Cardiac muscle cell (in vitro differentiated cells and primary cell): ENCODE measurements at places on chromosomes 4 and X. TPM values are rescaled to one million over a fixed set of nuclear protein-coding genes. Genes with fewer than 3 reads are reported as not detected.

- DNase-seq: peak; percentile 39
These were observed 12.7 kb upstream of the GTPBP6 start for GRCh38 chrX:331151-331824.

DNA sequence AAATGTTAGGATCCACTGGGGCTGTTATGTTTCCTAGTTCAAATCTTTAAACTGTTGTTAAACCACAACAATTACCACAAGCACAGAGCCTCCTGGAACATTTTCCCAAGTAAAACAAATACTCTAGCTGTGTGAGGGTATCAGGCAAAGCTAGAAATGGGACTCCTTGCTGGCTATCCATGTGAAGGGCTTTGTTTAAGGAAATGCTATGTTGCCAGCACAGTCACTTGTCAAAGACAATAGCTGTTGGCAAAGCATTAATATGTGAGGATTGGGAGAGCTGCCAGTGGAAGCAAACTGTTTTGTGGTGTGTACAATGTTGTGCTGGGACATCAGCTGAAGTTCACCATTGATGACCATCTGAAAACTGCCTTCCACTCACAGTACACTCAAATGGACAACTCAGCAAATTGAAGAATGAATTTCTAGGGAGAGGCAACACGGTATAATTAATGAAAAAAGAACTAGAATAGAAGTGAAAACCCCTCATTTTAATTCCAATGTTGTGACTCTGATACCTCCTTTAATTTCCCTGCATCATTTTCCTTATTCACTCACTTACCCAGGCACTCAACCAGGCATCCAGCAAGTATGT is 100.8 kb downstream of the ANXA3 start:
- DNase-seq: no peak

- DNase-seq: no peak
These were observed 8.8 kb downstream of the LARP7 start for GRCh38 chr4:112645541-112646329.

GRCh38 chr4:114535725-114536124 is 62.9 kb upstream of the UGT8 start:
- DNase-seq: no peak

GRCh38 chr4:156596706-156597329 is 374.8 kb downstream of the PDGFC start:
- DNase-seq: no peak

- DNase-seq: no peak
These were observed 324.8 kb upstream of the DDX53 start for GRCh38 chrX:22674932-22675331.

DNA sequence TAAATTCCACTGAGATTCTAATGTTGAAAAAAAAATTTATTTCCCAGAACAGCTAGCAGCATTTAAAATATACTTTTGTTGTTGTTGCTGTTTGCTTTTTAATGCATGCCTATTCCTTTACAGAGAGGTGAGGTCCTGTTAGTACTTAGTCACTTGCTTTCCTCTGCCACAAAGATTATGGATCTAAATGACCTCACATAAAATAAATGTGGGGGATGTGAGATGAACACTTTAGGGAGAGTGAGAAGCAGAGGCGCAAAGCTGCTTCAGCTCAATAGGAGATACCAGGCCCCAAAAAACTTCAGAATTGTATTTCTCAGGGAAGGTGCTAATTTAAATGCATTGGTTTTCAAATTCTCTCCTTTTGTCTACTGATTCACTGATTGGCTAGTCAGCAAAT is 4.0 kb downstream of the LDB2 start:
- DNase-seq: no peak

DNA sequence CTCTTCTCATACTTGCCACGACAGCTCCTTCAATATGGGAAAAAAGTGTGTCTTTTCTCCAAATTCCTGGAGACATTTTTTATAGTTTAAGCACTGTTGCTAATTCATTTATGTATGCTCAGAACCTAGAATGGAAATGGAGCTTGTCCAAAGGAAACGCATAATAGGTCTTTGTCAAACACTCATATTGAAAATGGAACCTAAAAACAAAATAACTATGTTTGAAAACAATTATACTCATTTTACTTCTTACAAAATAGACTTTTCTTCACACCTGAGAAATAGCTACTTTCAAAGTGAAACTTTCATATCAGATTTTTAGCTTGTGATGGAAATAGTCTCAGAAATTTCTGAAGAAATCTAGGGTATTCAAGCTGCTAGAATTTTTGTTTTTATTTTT is 529.7 kb upstream of the BOD1L1 start:
- no peak for DNase-seq

DNA sequence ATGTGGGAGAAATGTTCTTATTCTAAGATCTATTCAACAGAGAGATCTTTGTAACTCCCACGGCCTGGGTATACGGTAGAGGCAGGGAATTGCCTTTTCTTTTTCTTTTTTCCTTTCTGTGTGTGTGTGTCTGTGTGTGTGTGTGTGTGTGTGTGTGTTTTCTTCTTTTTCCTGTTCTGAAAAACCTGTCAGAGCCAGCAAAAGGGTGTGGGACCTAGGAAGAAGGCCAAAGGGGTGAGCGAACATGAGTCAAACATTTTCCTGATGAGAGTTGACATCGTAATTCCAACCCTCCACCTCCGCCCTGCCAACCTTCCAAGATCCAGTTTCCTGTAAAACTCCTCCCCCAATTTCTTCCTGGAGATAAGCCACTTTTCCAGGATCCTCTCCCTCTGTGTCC is 2.8 kb upstream of the CHIC2 start:
- DNase-seq: peak; percentile 81

- DNase-seq: peak; percentile 45
These were observed 16.9 kb downstream of the SYNPO2 start for GRCh38 chr4:118905566-118905965.

The MCTS1 gene
- 75.6 and 82.9 TPM in 2 replicates for polyA plus RNA-seq

The AVPR2 gene
- 0.11 TPM in 1 of 2 replicates, not detected in the other for polyA plus RNA-seq

The PIR gene
- 5.3 and 5.9 TPM in 2 replicates for polyA plus RNA-seq

The MAGEC1 gene
- polyA plus RNA-seq: not detected in 2 replicates

The GJB1 gene
- not detected in 2 replicates for polyA plus RNA-seq

The MXD4 gene
- 36.1 and 64.0 TPM in 2 replicates for polyA plus RNA-seq

The PAGE5 gene
- not detected in 2 replicates for polyA plus RNA-seq

The LANCL3 gene
- polyA plus RNA-seq: 0.56 TPM in 1 of 2 replicates, not detected in the other

The PAK3 gene
- polyA plus RNA-seq: 4.7 TPM in 2 replicates

The RBMXL3 gene
- not detected in 2 replicates for polyA plus RNA-seq

The KIT gene
- 3.2 and 4.1 TPM in 2 replicates for polyA plus RNA-seq
